ENCODE measurements at places on chromosomes 1 and 21. TPM values are rescaled to one million over a fixed set of nuclear protein-coding genes. Genes with fewer than 3 reads are reported as not detected.

DNA sequence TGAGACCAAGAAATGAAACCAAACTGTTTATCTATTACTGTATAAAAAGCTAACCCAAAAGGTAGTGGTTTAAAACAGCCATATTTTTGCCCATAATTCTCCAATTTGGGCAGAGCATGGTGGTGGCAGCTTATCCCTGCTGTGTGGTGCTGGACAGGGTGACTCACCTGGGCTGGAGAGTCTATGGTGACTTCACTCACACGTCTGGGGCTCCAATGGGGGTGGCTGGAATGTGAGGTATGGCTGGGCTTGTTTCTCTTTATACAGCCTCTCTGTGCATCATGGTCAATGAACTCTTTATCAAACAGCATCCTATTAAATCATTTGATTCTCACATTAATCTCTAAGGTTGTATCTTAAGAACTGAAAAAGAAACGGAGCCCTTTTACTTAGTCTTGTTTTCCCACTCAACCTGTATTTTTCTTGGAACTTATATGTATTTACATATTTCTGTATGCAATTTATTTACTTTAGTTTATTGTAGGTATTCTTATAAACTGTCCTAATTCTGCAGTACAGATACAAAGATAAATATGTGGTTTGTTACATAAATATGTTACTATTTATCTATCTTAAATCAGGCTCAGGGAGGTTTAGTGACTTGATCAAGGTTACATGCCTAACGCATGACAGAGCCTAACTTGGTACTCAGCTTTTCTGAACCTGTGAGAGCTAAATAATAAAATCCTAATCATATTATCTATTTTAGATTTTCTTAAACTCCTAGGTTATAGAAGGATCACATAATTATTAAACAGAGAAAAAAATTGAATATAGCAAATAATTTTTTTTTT, 37.5 kb upstream of the WLS start:
- H3K27me3 ChIP-seq, result peaks cover 13% of the 10 kb centered on the region
- H3K36me3 ChIP-seq, result no peaks in the 10 kb centered on the region
- no peak overlapping the region for H3K4me3 ChIP-seq
- no peak overlapping the region for H3K27ac ChIP-seq
- no peak for DNase-seq

NUDT4B gene
- total RNA-seq, result not detected

DNA sequence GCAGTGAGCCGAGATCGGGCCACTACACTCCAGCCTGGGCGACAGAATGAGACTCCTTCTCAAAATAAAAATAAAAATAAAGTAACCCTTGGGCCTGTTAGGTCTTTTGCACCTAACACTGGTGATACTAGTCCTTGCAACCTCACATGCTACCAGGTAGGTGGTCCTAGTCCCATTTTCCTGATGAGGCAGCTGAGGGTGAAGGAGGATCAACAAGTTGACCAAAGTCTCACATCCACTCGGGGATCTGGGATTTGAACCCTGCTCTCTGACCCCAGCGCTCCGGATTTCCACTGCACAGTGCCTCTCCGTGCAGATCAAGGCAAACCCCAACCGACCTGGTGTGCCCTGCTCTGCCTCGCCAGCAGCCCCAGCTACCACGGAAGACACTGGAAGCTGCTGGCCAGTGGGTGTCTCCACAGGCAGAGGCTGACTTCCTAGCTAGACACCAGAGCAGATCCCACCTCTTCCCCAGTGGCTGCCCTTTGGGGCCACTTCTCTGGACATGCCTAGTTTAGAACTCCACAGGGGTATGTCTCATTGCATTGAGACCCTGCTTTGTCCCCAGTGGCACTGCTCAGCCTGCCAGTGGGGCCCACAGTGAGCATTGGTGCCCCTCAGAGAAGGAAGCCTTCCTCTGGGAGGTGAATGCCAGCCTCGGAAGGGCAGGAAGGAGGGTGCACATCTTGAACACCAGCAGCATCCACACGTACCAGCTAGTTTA, 27.6 kb downstream of the LDLRAP1 start:
- H3K27me3 ChIP-seq, result no peaks in the 10 kb centered on the region
- no peak overlapping the region for H3K4me3 ChIP-seq
- H3K27ac ChIP-seq, result no peak overlapping the region

DNA sequence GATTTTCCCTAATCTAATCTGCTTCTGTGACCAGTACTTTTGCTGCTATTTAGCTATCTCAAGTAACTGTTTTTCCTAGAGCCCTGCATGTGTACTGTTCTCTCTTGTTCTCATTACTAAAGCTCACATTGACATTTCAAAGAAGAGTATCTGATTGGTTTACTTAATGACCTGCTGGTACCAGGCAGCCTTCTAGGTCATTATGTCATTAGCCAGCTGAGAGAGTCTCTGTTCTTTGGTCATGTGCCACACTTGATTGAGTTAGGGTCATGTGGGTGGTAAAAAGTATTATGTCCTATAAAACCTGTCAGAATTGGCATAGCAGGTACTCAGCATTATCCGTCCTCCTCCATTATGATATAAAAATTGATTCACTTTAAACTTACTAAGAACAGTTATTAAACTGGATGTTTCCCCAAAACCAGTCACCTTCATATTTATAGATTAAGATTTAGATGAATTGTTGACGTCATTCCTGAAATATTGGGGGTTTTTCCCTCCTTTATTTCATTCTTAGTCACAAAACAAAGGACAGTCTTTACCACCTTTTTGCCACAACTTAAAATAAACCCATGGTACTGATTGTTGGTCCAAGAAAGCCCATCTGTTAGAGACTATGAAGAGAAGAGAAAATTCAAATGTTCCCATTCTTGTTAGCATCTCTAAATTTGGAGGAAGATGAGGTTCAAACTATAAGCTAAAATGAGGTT, 22.2 kb downstream of the FNDC5 start:
- H3K27ac ChIP-seq, result no peak overlapping the region
- H3K36me3 ChIP-seq, result peaks cover 19% of the 10 kb centered on the region
- no peaks in the 10 kb centered on the region for H3K4me1 ChIP-seq
- H3K4me3 ChIP-seq, result no peak overlapping the region
- no peaks in the 10 kb centered on the region for H3K27me3 ChIP-seq

GRCh38 chr21:15566703-15567102, 163.1 kb upstream of the USP25 start:
- no peaks in the 10 kb centered on the region for H3K36me3 ChIP-seq
- no peak overlapping the region for H3K4me3 ChIP-seq
- no peaks in the 10 kb centered on the region for H3K27me3 ChIP-seq
- no peak overlapping the region for H3K27ac ChIP-seq
- H3K4me1 ChIP-seq, result no peaks in the 10 kb centered on the region

- H3K27ac ChIP-seq, result no peak overlapping the region
- DNase-seq, result no peak
- H3K4me1 ChIP-seq, result peaks cover 6% of the 10 kb centered on the region
- peaks cover 12% of the 10 kb centered on the region for H3K27me3 ChIP-seq
Measured at GRCh38 chr21:45986316-45987051, 4.9 kb downstream of the COL6A1 start.

DNA sequence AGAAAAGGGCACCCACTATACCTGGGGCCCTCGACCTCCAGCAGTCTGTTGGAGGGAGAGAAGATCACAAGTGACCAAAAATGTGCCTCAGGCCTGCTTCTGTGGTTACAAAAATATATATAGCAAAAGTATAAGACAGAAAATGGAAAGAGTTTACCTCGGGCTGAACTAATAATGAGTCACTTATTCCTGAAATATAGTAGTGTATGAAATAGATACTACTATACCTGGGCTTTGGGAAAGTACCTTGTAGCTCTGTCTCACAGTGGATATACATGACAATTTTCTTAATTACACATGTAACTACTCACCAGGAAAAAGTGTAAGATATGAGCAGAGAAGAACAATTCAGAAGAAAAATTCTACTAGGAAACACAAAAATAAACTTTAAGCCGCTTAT, 7.3 kb upstream of the APCS start:
- H3K27me3 ChIP-seq, result no peaks in the 10 kb centered on the region
- DNase-seq, result no peak
- no peak overlapping the region for H3K4me3 ChIP-seq
- no peak overlapping the region for H3K27ac ChIP-seq
- no peaks in the 10 kb centered on the region for H3K36me3 ChIP-seq

TMEM82 gene
- 0.21 TPM for total RNA-seq

GRCh38 chr1:230825761-230826160, 42.6 kb downstream of the C1orf198 start:
- no peaks in the 10 kb centered on the region for H3K36me3 ChIP-seq
- H3K27ac ChIP-seq, result no peak overlapping the region
- no peaks in the 10 kb centered on the region for H3K27me3 ChIP-seq

DNA sequence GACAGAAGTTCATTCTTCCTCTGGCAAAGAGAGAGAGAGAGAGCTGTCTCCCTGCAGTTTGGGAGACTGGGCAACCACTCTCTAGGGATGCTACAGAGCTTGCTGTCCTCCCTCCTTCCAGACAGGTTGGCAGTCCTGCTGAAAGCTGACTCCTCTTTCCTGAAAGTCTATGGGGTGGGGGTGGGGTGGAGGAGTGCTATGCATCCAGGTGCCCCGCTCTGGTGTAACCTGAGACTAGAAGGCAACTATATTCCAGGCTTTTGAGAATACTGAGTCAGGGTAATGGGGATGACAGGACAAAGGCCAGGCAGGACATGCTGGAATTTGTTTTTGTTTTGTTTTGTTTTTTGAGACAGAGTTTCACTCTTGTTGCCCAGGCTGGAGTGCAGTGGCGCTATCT, 55.4 kb downstream of the OPTC start:
- H3K27me3 ChIP-seq, result no peaks in the 10 kb centered on the region
- H3K36me3 ChIP-seq, result no peaks in the 10 kb centered on the region
- DNase-seq, result no peak

- no peaks in the 10 kb centered on the region for H3K4me1 ChIP-seq
- H3K36me3 ChIP-seq, result no peaks in the 10 kb centered on the region
- H3K4me3 ChIP-seq, result no peak overlapping the region
- DNase-seq, result no peak
- no peaks in the 10 kb centered on the region for H3K27me3 ChIP-seq
Measured at GRCh38 chr1:82145656-82146055, 344.9 kb downstream of the ADGRL2 start.

DNA sequence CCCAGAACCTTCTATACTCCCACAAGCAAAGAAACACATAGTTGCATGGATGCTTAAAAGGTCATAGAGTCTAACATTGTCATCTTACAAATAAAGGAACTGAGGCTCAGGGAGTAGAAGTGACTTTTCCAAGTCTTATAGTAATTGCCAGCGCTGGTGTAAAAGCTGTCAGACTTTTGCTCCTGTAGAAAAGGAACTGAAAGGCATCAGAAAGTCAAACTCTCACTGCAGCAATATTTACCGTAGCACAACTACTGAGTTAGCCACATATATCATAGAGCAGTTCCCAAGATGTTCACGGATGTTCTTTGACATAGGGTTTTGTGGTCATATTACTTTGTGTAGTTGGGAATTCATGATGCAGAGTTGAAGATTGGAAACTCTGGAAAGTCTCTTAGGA, 16.6 kb upstream of the USP24 start:
- H3K4me3 ChIP-seq, result no peak overlapping the region
- no peak overlapping the region for H3K27ac ChIP-seq
- DNase-seq, result no peak

TNFRSF4 gene
- total RNA-seq, result not detected

Data from H1 (cell line).